Activated T-cell treated with anti-CD3 and anti-CD28 coated beads for 1 hour (primary cell): ENCODE measurements at places on chromosomes 5 and 9.

GRCh38 chr9:93416530-93417235 is 34.8 kb upstream of the FAM120A start:
- DNase-seq: no peak

DNA sequence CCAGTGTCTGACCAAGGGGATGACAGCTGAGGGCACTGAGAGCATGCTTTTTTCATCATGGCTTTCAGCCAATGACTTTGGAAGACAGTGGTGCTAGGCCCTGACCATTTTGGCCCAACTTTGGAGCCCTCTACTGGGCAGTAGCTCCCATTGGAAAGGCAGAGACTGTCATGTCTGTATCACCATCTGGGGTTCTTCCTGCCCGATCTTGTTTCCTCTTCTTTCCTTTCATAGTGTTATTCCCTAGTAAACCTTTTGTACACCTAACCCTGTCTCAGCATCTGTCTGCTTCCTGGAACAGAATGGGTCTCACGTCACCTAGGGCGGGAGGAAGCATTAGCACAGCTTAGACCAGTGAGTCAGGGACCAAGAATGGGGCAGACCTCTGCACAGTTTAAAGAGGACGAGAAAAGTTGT is 97.4 kb upstream of the MAST4 start:
- no peak for DNase-seq

- no peak for DNase-seq
These were observed 63.6 kb downstream of the ARHGAP26 start for GRCh38 chr5:142833517-142834449.

DNA sequence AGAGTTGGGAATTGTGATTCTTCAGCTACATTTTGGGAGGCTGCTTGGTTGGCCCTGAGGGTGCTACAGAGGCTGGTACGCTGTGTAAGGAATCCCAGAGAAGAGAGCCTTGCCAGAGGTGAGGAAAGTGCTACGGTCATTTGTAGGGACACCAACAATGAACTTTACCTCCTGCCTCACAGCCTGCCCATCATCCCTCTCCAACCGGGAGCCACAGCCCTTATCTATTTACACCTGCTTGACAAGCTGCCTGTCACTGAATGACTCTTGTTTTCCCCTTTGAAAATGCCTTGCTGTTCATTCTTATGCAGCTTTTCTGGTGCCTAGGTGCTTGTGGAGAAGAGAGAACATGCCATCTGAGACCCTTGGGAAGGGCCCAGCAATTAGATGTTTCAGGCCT is 110.8 kb downstream of the PCSK1 start:
- DNase-seq: no peak

GRCh38 chr5:177545487-177546257 is 8.7 kb downstream of the FAM193B start:
- no peak for DNase-seq

DNA sequence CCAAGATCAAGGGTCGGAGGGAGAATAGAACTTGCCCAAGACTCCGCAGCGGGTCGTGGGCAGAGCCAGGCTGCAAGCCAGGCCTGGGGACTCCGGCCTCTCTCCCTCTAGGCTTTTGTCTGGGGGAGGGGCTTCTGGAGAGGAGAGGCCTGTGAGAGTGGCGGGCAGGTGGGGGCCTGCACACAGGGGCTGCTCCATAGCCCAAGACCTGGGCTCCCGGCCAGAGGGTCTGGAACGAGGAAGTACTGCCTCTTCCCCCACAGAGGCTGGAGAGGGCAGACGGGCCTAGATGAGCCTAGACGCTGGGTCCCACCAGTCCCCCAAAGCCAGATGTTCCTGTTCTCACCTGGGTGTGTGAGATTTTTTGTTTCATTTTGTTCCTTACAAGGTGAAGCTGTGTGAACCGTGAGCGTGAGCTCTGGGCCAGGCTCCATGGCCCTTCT is 5.2 kb upstream of the ST6GALNAC6 start:
- no peak for DNase-seq

- DNase-seq: no peak
These were observed 46.1 kb downstream of the PIK3R1 start for GRCh38 chr5:68261569-68262065.

- DNase-seq: no peak
These were observed 1762.2 kb upstream of the WWC1 start for GRCh38 chr5:166529200-166529599.

- DNase-seq: no peak
These were observed 602.8 kb downstream of the IRX1 start for GRCh38 chr5:4198461-4198860.

DNA sequence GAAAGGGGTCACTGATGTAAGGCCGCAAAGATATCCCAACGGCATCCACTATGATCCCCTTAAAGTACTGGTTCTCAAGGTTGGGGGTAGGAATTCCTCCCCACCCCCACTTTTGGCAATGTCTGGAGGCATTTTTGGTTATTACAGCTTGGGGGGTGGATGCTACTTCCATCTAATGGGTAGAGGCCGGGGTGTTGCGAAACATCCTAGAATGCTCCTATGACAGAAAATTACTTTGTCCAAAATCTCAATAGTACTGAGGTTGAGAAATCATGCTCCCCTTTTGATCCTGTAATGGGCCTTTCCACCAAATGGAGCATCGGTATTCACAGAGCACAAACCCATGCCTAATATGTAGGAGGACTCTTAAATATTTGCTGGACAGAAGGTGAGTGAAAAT is 20.8 kb upstream of the TCERG1 start:
- DNase-seq: no peak

DNA sequence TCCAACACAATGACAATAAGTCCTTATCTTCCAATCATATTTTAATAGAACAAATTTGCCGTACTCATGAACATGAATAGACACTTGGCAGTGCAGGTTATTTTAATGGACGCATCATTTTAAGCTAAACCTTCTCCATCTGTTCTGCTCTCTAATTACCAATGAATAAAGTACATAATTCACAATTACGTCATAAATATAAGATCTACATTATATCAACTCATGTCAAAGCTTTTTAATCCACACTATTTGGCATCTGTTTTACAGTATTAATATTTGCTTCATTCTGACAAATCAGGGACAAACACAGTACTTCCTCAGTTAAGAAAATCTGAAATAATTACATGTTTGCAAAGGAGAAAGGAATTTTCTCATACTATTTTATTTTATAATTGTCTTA is 344.1 kb upstream of the DMAC1 start:
- DNase-seq: no peak

- no peak for DNase-seq
These were observed 6.1 kb downstream of the ZDHHC21 start for GRCh38 chr9:14687042-14687719.

GRCh38 chr9:127358023-127358535 is 38.9 kb upstream of the SLC2A8 start:
- DNase-seq: no peak

GRCh38 chr5:180433032-180433422 is 61.2 kb upstream of the CNOT6 start:
- DNase-seq: no peak

- no peak for DNase-seq
These were observed 18.8 kb downstream of the DBH start for GRCh38 chr9:133654736-133655657.

DNA sequence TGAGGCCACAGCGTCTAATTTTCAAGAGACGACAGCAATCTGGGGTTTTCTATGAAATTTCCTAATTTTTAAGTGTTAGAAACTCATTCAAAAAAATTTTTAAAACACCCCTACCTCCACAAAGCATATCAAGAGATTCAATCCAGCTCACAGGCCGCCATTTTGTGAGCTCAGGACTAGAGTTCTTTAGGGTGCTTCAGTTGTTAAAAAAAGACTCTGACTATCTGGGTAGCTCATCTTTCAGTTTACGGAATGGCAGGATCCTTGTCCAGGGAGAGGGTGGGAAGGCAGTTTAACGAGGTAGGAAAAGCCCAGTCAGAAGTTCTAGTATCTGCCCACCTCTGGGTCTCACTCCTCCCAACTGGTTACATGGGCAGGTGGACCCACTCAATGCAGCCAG is 43.1 kb downstream of the CAMK2A start:
- no peak for DNase-seq

- DNase-seq: no peak
These were observed 76.9 kb upstream of the NFIL3 start for GRCh38 chr9:91500509-91501014.

DNA sequence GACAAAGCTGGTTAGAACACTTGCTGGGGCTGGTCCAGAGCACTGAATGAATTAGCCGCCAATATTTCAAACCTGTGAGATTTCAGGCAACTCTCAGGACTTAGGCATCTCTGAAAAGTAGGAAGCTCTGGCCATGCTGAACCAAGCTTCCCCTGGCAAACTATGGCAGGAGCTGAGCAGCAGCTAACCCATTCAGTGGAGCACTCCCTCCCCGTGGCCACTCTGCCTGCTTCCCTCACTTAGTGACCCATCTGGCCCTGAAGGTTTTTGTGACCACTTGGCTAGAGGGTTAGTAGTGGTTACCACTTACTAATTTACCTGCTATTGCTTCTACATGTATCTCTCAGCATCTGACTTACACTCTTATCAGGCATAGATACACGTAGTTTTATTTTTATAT is 25.5 kb downstream of the FOXI1 start:
- DNase-seq: no peak

DNA sequence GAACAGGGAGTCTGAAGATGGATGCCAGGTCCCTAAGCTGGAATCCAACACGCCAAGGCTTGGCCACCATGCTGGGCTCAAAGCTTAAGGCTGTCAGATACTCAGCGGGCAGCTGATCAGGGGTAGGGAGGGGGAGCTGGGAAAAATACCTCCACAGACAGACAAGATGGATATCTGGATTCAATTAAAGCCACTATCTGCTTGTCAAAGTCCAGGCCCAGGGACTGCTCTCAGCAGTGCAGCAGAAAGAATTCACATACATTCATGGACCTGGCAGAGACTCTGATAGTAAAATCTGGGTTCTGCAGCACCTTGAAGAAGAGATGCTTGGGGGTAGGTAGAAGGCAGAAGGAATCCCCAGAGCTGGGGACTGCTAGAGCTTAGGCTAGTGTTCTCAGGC is 3.2 kb upstream of the RPP25L start:
- no peak for DNase-seq

DNA sequence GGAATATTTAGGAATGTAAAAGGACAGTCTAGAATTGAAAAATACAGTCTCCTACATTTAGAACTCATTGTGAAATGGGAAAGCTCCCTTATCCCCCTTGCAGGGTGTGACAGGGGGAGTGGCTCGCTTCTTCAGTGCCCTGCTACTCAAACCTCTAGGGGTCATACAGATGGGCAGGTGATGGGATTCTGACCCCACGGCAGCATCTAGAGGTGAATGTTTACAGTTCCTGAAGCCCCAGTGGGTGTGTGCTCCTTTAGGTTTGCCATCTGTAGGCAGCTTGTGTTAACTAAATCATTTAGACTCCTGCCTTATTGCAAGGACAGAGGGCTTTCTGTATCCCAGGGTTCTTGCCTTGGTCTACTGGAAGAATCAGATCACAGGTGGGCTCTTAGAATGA is 271.0 kb upstream of the MPDZ start:
- DNase-seq: no peak

- no peak for DNase-seq
These were observed 141.7 kb downstream of the TARS1 start for GRCh38 chr5:33582417-33582816.

- DNase-seq: no peak
These were observed 103.4 kb downstream of the TTC39B start for GRCh38 chr9:15203581-15203980.

DNA sequence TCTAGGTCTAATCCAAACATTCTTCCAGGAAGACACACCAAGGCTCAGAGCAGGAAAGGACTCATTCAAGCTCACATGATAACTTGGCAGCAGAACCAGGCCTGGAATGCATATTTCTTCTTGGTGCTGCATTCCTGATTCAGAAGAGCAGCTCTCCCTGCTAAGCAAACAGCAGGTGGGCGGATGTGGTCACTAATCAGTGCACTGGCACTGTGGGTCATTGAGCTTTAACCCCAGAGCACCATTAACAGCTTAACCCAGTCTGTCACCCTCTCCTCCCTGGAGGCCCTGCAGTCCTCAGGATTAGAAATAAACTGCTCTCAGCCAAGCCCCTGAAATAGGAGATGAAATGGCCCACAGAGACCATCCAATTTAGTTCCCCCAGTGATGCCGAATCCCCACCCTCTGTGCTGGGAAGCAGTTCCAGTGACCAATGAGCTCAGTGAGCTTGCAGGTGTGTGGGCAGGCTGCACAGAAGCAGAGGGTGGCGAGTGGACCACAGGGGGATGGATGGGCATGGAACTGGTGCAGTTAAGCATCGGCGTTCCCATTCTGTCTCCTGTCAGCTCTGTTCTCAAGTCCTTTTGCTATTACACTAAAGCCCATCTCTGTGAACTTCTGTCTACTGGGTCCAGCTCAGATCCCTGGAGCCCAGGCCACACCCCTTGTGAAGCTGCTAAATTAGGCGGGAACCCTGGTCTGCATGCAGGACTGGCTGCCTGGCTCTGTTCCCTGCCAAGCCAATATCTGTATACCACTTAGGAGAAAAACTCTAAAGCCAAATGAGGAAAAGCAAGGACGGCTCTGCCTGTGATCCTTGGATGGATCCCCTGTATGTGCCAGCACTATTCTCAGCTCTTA is 16.6 kb upstream of the MEGF9 start:
- DNase-seq: no peak

- no peak for DNase-seq
These were observed 290 bp upstream of the ZDHHC11 start for GRCh38 chr5:851076-851475.

DNA sequence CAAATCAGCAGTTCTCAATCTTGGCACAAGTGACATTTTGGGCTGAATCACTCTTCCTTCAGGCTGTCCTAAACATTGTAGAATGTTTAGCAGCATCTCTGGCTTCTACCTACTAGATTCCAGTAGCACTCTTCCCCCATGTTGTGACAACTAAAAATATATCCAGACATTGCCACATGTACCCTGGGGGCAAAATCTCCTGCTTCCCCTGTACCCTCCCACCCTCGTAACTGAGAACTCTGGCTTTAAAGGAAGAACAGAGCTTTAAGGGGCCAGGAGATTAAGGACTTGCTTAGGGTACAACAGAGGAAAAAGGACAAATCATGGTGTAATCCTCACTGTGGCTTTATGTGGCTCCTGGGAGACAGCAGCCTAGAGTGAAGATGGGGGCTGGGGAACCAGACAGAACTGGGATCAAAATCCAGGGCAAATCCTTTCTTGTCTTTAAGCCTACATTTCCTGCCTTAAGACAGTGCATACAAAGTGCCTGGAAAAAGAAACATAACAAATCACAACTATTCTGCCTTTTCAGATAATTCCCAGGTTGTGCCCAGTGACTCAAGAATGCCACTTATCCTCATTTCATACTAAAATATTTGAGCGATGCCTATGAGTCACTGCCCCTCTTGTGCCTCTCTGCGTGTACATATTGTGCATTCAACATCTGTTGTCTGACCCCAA is 109.3 kb downstream of the DAPK1 start:
- DNase-seq: no peak
